Stimulated activated naive CD8-positive, alpha-beta T cell treated with anti-CD3 and anti-CD28 coated beads, Interleukin-15, Interleukin-2, amounts not matched to agents 100 U/mL and 50 U/mL, for 24 hours (primary cell): ENCODE measurements at places on chromosomes 7 and 10.

DNA sequence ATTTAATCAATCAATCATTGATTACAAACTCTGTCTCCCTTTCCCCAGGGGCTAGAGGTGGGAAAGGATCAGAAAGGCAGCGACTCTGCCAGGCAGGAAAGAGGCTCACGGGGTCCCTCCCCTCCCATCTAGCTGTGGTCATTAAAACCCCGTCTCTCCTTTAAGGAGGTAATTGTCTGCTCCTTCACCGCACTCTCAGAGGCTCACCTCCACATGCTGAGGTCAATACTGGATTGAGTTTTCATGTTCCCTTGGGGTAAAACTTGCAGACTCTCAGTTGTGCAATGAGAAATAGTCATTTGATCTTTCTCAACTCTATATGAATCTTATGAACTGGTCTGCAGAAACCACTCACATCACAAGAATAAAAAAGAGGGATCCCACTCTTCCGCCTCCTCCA, 368.8 kb downstream of the ADRA2A start:
- no peak for DNase-seq

GRCh38 chr10:69394020-69394419, 22.7 kb downstream of the TACR2 start:
- no peak for DNase-seq

DNA sequence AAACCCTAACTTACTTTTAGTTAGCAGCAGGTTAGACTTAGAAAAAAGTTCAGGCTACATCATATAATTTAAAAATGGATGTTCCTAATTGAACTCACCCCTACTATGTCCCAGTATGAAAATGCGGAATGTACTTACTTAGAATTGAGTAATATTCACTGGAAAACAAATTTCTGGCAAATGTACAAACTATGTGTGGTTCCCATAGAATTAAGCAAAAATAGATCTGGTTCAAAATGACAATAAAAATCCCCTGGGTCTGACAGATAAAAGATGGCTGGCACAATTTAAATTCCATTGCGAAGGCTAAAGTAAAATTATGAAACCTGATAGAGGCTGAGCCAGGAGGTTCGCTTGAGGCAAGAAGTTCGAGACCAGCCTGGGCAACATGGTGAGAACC, 42.4 kb upstream of the PRKAR2B start:
- no peak for DNase-seq

- DNase-seq, result no peak
Measured at GRCh38 chr7:5278766-5279165, 4.0 kb upstream of the SLC29A4 start.

- no peak for DNase-seq
Measured at GRCh38 chr10:1542941-1543340, 194.4 kb downstream of the ADARB2 start.
